ENCODE measurements at places on chromosomes 12 and 14.

DNA sequence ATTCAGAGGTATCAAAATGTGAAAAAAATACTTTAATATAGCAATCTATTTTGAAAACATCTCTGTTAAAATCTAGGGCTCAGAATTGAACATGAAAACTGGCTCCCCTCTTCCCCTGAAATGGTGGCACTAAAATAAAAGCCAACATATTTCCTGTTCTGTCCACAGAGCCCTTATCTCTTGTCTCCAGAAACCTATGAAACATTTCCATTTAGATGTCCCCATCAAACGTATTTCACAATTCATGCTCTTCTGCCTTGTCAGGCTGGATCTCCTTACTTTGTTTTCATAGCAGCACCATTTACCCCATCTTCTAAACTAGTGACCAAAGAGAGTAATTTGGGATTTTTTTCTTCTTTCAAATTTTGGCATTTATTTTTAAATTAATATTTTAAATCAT is 42.4 kb downstream of the PDE3A start:
- no peak overlapping the region for H3K27ac ChIP-seq
- H3K4me3 ChIP-seq = no peak overlapping the region
- H3K36me3 ChIP-seq = peaks cover 20% of the 10 kb centered on the region
- no peak for DNase-seq
- H3K4me1 ChIP-seq = peaks cover 5% of the 10 kb centered on the region

DNA sequence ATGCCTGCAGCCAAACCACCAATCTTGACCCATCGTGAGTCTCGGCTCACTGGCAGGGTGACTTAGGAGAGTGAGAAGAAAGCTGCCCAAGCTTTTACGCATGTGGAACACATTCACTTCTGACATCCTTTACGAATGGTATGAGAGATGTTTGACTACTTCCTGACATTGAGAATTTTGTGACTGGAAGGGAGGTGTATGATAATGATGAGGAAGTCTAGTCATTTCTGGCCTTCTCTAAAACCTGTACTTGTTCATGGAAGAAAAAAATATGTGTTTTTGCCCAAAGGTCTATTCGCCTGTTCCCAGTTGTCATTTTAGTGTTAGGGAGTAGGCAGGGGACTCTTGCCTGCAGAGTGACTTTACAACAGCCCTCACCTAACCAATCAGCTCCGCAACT is 227.2 kb upstream of the ATP2B1 start:
- no peaks in the 10 kb centered on the region for H3K36me3 ChIP-seq
- peaks cover 4% of the 10 kb centered on the region for H3K27me3 ChIP-seq
- DNase-seq = no peak

GRCh38 chr14:55910601-55911243 is 207.5 kb upstream of the PELI2 start:
- H3K4me1 ChIP-seq = peaks cover 9% of the 10 kb centered on the region
- no peaks in the 10 kb centered on the region for H3K27me3 ChIP-seq
- H3K36me3 ChIP-seq = no peaks in the 10 kb centered on the region
- DNase-seq = no peak
- no peak overlapping the region for H3K4me3 ChIP-seq
- no peak overlapping the region for H3K27ac ChIP-seq

- H3K27me3 ChIP-seq = peaks cover 32% of the 10 kb centered on the region
- H3K36me3 ChIP-seq = peaks cover 10% of the 10 kb centered on the region
- H3K4me1 ChIP-seq = peaks cover 28% of the 10 kb centered on the region
- no peak for DNase-seq
- H3K27ac ChIP-seq = no peak overlapping the region
These were observed 8.1 kb downstream of the TAMALIN start for GRCh38 chr12:52014567-52015530.

DNA sequence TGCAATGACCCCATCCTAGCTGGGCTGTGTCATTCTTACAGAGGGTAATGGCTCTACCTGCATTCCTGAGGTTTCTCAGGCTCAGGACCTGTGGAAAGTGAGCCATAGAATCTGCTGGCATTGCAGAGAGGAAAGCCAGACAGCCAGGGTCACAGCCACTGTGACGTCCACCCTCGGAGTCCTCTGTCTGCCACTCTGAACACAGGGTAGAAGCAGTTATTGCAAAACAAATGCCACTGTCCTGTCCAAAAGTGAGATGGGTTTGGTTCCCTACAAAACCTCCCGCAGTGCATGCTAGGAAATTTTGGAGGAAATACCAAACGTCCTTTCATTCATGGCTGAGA is 37.8 kb downstream of the TNFAIP2 start:
- peak overlapping the region; percentile 74 for H3K27ac ChIP-seq
- peaks cover 9% of the 10 kb centered on the region for H3K4me1 ChIP-seq
- DNase-seq = no peak
- H3K4me3 ChIP-seq = peak overlapping the region; percentile 74
- H3K27me3 ChIP-seq = peaks cover under 1% of the 10 kb centered on the region

- H3K4me1 ChIP-seq = no peaks in the 10 kb centered on the region
- DNase-seq = no peak
- peaks cover 26% of the 10 kb centered on the region for H3K36me3 ChIP-seq
- no peak overlapping the region for H3K27ac ChIP-seq
- no peaks in the 10 kb centered on the region for H3K27me3 ChIP-seq
These were observed 114.5 kb downstream of the TRAFD1 start for GRCh38 chr12:112239881-112240280.

GRCh38 chr14:21317398-21317797 is 37.5 kb downstream of the RPGRIP1 start:
- no peak overlapping the region for H3K4me3 ChIP-seq
- H3K27me3 ChIP-seq = peaks cover 4% of the 10 kb centered on the region
- peaks cover 5% of the 10 kb centered on the region for H3K4me1 ChIP-seq
- no peaks in the 10 kb centered on the region for H3K36me3 ChIP-seq
- DNase-seq = no peak

DNA sequence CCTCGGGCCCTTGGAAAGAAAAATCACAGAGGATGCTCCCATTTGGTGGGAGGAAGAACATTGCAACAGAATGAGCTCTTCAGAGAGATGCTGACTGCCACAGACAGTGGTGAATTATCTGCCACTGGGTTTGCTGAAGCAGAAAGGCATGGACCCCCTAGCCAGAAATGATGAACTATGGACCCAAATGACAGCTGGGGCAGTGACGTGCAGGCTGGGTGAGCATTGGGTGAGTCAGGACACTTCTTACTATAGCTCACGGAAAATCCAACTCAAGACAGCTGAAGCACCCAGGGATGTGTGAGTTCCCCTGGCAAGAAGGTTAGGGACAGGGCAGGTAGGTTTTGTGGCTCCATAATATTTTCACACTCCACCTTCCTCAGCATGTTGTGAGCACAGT is 993.2 kb downstream of the BCL11B start:
- no peak overlapping the region for H3K27ac ChIP-seq
- DNase-seq = no peak
- H3K36me3 ChIP-seq = no peaks in the 10 kb centered on the region
- H3K27me3 ChIP-seq = peaks cover 4% of the 10 kb centered on the region

- H3K27me3 ChIP-seq = no peaks in the 10 kb centered on the region
- peaks cover 6% of the 10 kb centered on the region for H3K4me1 ChIP-seq
- no peak overlapping the region for H3K27ac ChIP-seq
- no peaks in the 10 kb centered on the region for H3K36me3 ChIP-seq
These were observed 19.2 kb downstream of the TOGARAM1 start for GRCh38 chr14:44981198-44981597.

- no peaks in the 10 kb centered on the region for H3K27me3 ChIP-seq
- no peaks in the 10 kb centered on the region for H3K36me3 ChIP-seq
- H3K27ac ChIP-seq = no peak overlapping the region
- peaks cover 5% of the 10 kb centered on the region for H3K4me1 ChIP-seq
- DNase-seq = peak; percentile 67
These were observed 397.1 kb downstream of the MDGA2 start for GRCh38 chr14:47278233-47278842.

DNA sequence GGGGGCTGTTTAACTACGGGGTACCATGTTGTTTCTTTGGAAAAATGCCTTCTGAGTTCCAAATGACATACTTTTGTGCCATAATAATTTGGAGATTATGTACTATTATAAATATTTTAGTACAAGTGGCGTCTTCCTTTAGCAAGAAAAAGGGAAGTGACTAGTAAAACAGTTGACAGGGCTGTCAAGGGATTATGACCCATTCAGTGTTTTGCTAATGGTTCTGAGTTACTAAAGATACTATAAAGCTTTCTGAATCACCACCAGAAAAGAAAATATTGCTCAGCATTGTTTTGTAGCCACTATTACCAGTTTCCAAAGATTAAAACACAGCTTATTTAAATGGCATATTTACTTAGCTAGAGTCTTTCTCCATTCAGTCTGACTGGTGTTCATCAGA is 334.9 kb downstream of the SNAPC1 start:
- no peak overlapping the region for H3K27ac ChIP-seq
- H3K27me3 ChIP-seq = peaks cover 2% of the 10 kb centered on the region
- no peaks in the 10 kb centered on the region for H3K4me1 ChIP-seq
- DNase-seq = no peak
- no peaks in the 10 kb centered on the region for H3K36me3 ChIP-seq
- H3K4me3 ChIP-seq = no peak overlapping the region

- H3K36me3 ChIP-seq = peaks cover 22% of the 10 kb centered on the region
- no peak for DNase-seq
- H3K4me3 ChIP-seq = peak overlapping the region; percentile 86
- H3K27ac ChIP-seq = peak overlapping the region; percentile 94
- no peaks in the 10 kb centered on the region for H3K27me3 ChIP-seq
These were observed 2.0 kb downstream of the ESYT1 start for GRCh38 chr12:56129942-56130495.

GRCh38 chr12:66041651-66042363 is 88.7 kb downstream of the LLPH start:
- no peak for DNase-seq
- no peak overlapping the region for H3K4me3 ChIP-seq
- no peak overlapping the region for H3K27ac ChIP-seq
- H3K27me3 ChIP-seq = no peaks in the 10 kb centered on the region

All from type B pancreatic cell (in vitro differentiated cells).